ENCODE measurements at places on chromosomes 11 and 22.
A peak's percentile ranks its signal among the peaks of the same experiment; 100 is the strongest.

DNA sequence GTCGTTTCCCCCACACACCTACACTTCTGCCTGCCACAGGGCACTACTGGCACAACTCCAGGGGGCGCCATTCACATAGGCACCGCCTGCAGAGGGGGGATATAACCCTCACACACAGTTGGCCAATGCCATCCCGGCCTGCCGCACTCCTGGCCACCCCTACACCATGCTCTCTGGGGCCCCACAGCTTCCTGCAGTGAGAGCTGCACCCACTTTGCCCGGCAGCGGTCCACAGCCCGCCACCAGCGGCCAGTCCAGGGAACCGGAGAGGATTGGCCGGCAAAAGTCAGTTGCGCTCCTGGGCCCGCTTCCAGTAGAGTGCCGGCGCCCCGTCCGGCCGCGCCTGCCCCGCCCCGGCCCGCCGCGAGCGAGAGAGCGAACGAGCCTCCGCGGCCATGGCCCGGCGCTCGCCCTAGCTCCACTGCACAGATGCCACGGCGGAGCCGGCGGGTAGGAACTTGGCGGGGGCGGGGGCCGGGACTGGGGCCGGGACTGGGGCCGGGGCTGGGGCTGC lies 25.6 kb upstream of the SUSD2 start:
- DNase-seq, result peak; percentile 67

DNA sequence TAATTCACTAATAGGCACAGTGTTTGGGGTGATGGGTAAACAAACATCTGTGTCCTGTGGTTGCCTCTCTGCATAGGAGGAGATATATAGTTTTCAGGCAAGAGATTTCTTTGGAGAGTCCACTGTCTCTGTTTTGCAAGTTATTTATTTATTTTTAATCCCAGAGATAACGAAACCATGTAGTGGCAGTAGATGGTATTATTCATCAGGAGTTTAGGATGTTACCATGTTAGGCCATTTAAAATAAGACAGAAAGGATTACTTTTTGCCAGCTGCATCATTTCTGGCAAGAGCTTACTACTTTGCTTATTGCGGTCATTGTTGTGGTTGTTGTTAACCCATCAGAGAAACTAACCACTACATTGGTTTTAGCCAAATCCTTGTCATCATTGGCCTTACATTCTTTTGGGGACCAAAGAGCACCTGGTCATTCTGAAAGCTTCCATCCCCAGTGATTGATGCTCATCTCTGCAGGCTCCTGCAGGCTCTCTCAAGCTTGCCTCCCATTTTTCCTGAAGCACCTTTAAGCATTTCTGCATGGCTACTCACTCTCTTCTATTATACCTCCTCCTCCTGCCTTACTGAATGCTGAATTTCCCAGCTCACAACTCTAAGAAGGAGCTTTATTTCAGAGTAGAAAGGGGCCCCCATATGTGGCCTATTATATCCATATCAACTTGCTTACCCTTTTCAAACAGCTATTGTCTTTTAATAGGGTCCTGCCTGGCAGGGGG lies 84.4 kb downstream of the CSTPP1 start:
- no peak for DNase-seq

DNA sequence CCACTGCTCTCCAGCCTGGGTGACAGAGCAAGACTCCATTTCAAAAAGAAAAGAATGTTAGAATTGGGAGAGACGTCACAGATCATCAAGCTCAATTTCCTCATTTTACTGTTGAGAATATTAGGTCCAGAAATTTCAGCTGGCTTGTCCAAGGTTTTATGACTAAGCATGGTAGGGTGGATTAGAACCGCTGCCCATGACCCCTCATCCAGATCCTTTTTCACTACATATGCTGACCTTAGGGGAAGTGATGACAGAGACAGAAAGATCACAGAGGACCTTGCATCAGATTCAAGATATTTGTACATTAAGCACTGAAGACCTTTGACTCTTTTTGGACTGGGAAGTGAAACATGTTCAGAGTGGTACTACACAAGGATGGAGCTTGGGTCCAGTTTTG lies 134.5 kb downstream of the ADAMTS15 start:
- DNase-seq, result no peak

DNA sequence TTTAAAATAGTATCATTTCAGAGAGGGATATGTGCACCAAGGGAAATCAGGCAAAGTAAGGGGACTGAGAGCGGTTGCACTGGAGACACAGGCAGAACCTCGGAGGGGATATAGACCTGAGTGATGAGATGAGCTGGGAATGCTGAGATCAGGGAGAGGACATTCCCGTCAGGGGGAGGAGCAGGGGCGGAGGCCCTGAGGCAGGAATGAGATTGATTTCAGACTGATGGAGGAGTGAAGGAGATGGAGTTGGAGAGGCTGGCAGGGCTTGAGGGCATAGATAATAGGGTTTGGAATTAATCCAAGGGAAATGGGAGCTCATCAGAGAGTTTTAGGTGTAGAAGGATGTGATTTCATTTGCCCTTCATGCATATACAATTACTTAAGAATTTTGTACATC lies 13.2 kb downstream of the CD6 start:
- no peak for DNase-seq

DNA sequence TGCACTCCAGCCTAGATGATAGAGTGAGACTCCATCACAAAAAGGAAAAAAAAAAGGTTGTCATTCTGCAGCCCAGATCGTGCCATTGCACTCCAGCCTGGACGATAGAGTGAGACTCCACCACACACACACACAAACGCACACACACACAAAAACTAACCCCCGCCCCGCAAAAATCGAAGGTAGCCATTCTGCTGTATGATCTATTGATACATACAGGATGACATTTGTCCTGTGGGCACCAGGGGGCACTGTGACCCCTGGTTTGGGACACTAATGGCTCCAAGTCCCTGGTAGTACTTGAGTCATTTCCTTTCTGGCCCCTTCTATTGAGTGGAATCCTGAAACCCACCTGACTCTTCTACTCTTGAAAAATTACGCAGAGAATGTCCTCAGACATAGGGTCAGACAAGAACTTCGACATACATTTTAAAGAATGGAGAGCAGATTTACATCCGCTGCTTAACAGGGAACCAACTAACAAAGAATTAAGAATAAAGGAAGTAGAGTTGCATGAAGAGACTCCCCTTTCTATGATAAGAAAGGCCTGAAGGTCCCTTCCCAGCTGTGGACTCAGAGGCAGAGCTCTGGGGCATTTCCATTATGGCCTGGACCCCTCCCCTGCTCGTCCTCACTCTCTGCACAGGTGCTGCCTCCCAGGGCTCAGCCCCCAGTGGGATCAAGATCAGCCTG lies 35.0 kb upstream of the PRAME start:
- peak; percentile 7 for DNase-seq

- no peak for DNase-seq
Measured at GRCh38 chr11:120714438-120714837, 202.9 kb downstream of the GRIK4 start.

GRCh38 chr11:12247543-12248254 lies 129.7 kb upstream of the PARVA start:
- DNase-seq, result no peak

GRCh38 chr11:12444601-12445000 lies 67.2 kb downstream of the PARVA start:
- DNase-seq, result no peak
